Kidney (tissue), 22 donors: ENCODE measurements at places on chromosomes 11 and 22. TPM values are rescaled to one million over a fixed set of nuclear protein-coding genes. Genes with fewer than 3 reads are reported as not detected.

DNA sequence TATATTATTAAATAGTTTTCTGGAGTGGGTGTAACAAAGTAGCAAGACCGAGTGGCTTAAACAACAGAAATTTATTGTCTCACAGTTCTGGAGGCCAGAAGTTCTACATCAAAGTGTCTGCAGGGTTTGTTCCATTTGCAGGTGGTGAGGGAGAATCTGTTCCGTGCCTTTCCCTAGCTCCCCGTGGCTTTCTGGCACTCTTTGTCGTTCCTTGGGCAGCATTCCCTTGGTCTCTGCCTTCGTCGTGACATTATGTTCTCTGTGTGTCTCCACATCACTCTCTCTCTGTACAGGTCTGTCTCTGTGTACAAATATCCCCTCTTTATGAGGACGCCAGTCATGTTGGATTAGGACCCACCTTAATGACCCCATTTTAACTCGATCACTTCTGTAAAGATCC, 38.2 kb downstream of the LDLRAD3 start:
- no peaks in the 10 kb centered on the region for H3K27me3 ChIP-seq
- no peaks in the 10 kb centered on the region for H3K36me3 ChIP-seq
- DNase-seq: no peak

- DNase-seq: no peak
- H3K4me3 ChIP-seq: no peak overlapping the region
- H3K36me3 ChIP-seq: no peaks in the 10 kb centered on the region
- no peaks in the 10 kb centered on the region for H3K27me3 ChIP-seq
These were observed 61.6 kb upstream of the TOP3B start for GRCh38 chr22:22044153-22044552.

DNA sequence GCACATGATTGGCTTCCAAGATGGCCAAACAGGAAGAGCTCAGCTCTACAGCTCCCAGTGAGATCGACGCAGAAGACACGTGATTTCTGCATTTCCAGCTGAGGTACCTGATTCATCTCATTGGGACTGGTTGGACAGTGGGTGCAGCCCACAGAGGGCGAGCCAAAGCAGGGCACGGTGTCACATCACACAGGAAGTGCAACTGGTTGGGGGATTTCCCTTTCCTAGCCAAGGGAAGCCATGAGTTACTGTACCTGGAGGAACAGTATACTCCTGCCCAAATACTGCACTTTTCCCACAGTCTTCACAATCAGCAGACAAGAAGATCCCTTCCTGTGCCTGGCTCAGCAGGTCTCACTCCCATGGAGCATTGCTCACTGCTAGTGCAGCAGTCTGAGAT, 131.2 kb downstream of the DLG2 start:
- H3K4me1 ChIP-seq: no peaks in the 10 kb centered on the region
- H3K36me3 ChIP-seq: no peaks in the 10 kb centered on the region
- H3K27ac ChIP-seq: no peak overlapping the region
- no peak for DNase-seq
- H3K4me3 ChIP-seq: no peak overlapping the region
- H3K27me3 ChIP-seq: no peaks in the 10 kb centered on the region

GRCh38 chr22:49152939-49153770, 674.5 kb downstream of the BRD1 start:
- H3K36me3 ChIP-seq: no peaks in the 10 kb centered on the region
- H3K27ac ChIP-seq: no peak overlapping the region
- no peaks in the 10 kb centered on the region for H3K27me3 ChIP-seq
- no peaks in the 10 kb centered on the region for H3K4me1 ChIP-seq

DNA sequence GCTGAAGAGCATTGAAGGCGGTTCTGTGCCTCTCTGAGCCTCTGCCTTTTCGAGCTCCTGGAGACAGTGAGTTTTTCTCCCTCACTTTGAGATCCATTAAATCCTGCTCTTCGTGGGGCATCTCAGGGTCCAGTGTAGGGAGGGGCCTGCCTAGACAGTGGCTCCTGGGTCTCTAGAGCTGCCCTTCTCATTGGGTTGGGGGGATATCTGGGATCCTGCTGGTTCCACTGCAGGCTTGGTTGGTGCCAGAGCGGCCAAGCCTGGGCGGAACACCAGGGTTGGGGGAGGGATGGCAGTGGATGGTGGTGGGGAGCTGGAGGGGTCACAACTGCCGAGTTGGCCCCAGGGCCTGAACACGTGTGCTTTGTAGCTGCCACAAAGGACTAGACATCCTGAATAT, 52.2 kb upstream of the CARS1 start:
- H3K27ac ChIP-seq: no peak overlapping the region
- H3K36me3 ChIP-seq: no peaks in the 10 kb centered on the region
- H3K27me3 ChIP-seq: no peaks in the 10 kb centered on the region
- no peaks in the 10 kb centered on the region for H3K4me1 ChIP-seq

- no peak overlapping the region for H3K4me3 ChIP-seq
- no peaks in the 10 kb centered on the region for H3K4me1 ChIP-seq
- H3K27ac ChIP-seq: no peak overlapping the region
- DNase-seq: no peak
- H3K27me3 ChIP-seq: no peaks in the 10 kb centered on the region
These were observed 15.8 kb upstream of the RTN4RL2 start for GRCh38 chr11:57444362-57445121.

GRCh38 chr11:117513666-117514065, 186.0 kb downstream of the CEP164 start:
- DNase-seq: no peak
- no peak overlapping the region for H3K27ac ChIP-seq
- no peaks in the 10 kb centered on the region for H3K36me3 ChIP-seq
- no peaks in the 10 kb centered on the region for H3K27me3 ChIP-seq

- DNase-seq: no peak
- H3K27ac ChIP-seq: no peak overlapping the region
- no peak overlapping the region for H3K4me3 ChIP-seq
These were observed 193.6 kb upstream of the DDI1 start for GRCh38 chr11:103842795-103843194.

GRCh38 chr22:21606775-21607174, 23.0 kb downstream of the YDJC start:
- H3K4me3 ChIP-seq: no peak overlapping the region
- no peak overlapping the region for H3K27ac ChIP-seq
- no peak for DNase-seq
- no peaks in the 10 kb centered on the region for H3K27me3 ChIP-seq

The GGTLC3 gene
- total RNA-seq: 6.2 TPM

The DBX1 gene
- total RNA-seq: not detected

The NCF4 gene
- total RNA-seq: 19.4 TPM

DNA sequence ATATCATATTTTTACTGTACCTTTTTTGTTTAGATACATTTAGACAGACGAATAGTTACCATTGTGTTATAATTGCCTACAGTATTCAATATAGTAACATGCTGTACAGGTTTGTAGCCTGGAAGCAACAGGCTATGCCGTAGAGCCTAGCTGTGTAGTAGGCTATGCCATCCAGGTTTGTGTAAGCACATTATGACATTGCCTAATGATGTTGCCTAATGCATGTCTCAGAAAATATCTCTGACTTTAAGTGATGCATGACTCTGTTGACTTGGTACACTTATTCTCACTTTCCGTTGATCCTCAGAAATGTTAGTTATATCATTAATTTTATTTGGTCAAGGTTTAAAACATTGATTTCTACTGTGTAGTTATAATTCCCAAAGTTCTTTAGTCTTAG, 39.9 kb downstream of the OR2AT4 start:
- no peaks in the 10 kb centered on the region for H3K36me3 ChIP-seq
- no peaks in the 10 kb centered on the region for H3K4me1 ChIP-seq
- H3K27ac ChIP-seq: no peak overlapping the region
- no peak for DNase-seq
- H3K4me3 ChIP-seq: no peak overlapping the region

The ROBO4 gene
- total RNA-seq: 29.5 TPM

DNA sequence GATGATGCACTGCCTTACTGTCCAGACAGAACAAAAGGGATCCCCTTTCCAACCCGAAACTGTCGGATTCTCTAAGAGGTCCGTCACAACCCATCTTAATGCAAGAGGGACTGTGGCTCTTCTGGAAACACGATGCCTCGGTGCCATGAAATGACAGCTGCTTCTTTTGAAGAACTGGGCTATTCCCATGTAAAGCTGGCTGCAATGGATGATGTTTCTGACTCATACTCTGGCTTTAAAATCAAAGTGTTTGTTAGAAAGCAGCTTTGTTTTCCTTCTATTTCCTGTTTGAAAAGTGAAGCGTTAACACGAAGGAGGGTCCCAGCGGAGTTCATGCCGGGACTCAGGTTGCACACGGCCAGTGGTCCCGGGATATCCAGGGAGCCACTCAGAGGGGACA, 3.1 kb downstream of the TP53AIP1 start:
- H3K27me3 ChIP-seq: no peaks in the 10 kb centered on the region
- H3K4me1 ChIP-seq: no peaks in the 10 kb centered on the region
- H3K36me3 ChIP-seq: no peaks in the 10 kb centered on the region
- DNase-seq: no peak

DNA sequence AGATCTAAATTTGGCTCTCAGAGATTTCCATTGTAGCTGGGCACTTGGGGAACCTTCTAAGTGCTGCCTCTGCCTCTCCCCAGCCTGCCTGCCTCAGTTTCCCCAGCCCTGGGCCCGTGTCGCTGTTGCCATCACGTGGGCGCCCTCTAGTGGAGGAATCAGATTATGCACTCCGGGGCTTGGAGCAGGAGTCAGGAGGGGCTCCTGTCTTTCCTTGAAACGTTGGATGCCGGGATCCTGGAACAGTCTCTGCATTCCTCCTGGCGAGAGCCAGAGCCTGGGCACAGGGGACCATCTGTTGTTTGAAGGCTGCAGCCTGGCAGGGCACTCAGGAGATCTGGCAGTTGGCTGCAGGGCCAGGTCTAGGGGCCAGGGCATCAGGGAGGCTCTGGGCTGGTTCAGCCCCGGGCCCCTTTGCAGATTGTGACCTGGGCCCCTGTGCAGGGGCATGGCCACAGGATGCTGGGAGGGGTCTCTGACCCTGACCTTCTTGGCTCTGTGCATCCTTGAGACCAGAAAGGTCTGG, 71.6 kb downstream of the LRP5 start:
- peaks cover 27% of the 10 kb centered on the region for H3K4me1 ChIP-seq
- peaks cover 2% of the 10 kb centered on the region for H3K36me3 ChIP-seq
- peak; percentile 75 for DNase-seq
- H3K4me3 ChIP-seq: no peak overlapping the region

GRCh38 chr11:123135863-123136446, 59.1 kb downstream of the CLMP start:
- no peaks in the 10 kb centered on the region for H3K4me1 ChIP-seq
- no peaks in the 10 kb centered on the region for H3K36me3 ChIP-seq
- no peak for DNase-seq
- no peaks in the 10 kb centered on the region for H3K27me3 ChIP-seq
- no peak overlapping the region for H3K4me3 ChIP-seq

- H3K4me3 ChIP-seq: no peak overlapping the region
- H3K36me3 ChIP-seq: no peaks in the 10 kb centered on the region
- H3K27me3 ChIP-seq: no peaks in the 10 kb centered on the region
- H3K27ac ChIP-seq: no peak overlapping the region
These were observed 8.0 kb downstream of the TTC17 start for GRCh38 chr11:43366677-43367076.

- H3K4me3 ChIP-seq: no peak overlapping the region
- no peaks in the 10 kb centered on the region for H3K36me3 ChIP-seq
- DNase-seq: no peak
- H3K4me1 ChIP-seq: no peaks in the 10 kb centered on the region
- no peak overlapping the region for H3K27ac ChIP-seq
These were observed 141.8 kb downstream of the TEAD1 start for GRCh38 chr11:12815931-12816494.
